Adrenal gland (tissue), 19 donors: ENCODE measurements at places on chromosomes 5 and 9. TPM values are rescaled to one million over a fixed set of nuclear protein-coding genes. Genes with fewer than 3 reads are reported as not detected.

- H3K4me3 ChIP-seq: no peak overlapping the region
- no peak for DNase-seq
- H3K36me3 ChIP-seq: no peaks in the 10 kb centered on the region
- no peak overlapping the region for H3K27ac ChIP-seq
- no peaks in the 10 kb centered on the region for H3K4me1 ChIP-seq
These were observed 10.6 kb upstream of the NDUFS4 start for GRCh38 chr5:53549792-53550191.

DNA sequence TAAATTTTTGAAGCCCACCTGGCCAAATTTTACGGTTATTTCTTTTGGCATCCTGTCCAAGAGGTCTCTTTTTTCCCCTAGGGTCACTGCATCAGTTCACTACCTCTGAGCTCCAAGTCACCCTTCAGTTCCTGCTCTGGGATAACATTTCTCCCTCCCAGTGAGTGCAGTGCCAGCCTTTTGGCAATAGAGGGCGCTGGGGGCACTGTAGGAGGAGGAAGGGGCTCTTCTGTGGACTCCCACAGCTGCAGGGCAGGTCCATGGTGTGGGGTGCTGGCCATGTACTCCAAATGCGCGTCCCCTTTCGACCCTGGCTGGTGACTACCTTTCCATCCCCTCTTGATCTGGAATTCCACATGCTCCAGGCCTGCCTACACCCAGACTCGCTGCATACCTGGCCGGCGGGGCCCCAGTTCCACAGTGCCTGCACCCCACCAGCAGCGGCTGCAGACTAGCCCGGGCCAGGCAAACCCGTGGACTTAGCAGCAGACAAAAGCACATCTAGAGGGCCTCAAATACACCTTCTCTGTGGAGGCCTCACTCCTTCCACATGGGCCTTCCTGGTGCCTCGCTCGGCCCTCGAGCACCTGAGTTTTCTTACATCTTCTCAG is 20.3 kb upstream of the NINJ1 start:
- no peaks in the 10 kb centered on the region for H3K4me1 ChIP-seq
- no peak overlapping the region for H3K4me3 ChIP-seq
- no peak for DNase-seq
- H3K36me3 ChIP-seq: no peaks in the 10 kb centered on the region

NRG2 gene
- 14.0 TPM for total RNA-seq

GRCh38 chr5:137113939-137114338 is 385.2 kb downstream of the SPOCK1 start:
- no peak for DNase-seq

- H3K36me3 ChIP-seq: no peaks in the 10 kb centered on the region
- DNase-seq: no peak
- H3K4me3 ChIP-seq: no peak overlapping the region
- H3K27me3 ChIP-seq: no peaks in the 10 kb centered on the region
- H3K27ac ChIP-seq: no peak overlapping the region
- H3K4me1 ChIP-seq: peaks cover 16% of the 10 kb centered on the region
These were observed 16.3 kb downstream of the PAM start for GRCh38 chr5:102771435-102771834.

GRCh38 chr5:74020503-74020902 is 394.5 kb downstream of the ARHGEF28 start:
- no peaks in the 10 kb centered on the region for H3K27me3 ChIP-seq
- H3K4me1 ChIP-seq: no peaks in the 10 kb centered on the region
- no peaks in the 10 kb centered on the region for H3K36me3 ChIP-seq
- no peak overlapping the region for H3K27ac ChIP-seq

BRD9 gene
- 28.9 TPM for total RNA-seq

- H3K27ac ChIP-seq: no peak overlapping the region
- no peaks in the 10 kb centered on the region for H3K36me3 ChIP-seq
- DNase-seq: no peak
- H3K4me3 ChIP-seq: no peak overlapping the region
- peaks cover 13% of the 10 kb centered on the region for H3K27me3 ChIP-seq
These were observed 21.8 kb upstream of the ANKRD18A start for GRCh38 chr9:38641985-38642864.

DNA sequence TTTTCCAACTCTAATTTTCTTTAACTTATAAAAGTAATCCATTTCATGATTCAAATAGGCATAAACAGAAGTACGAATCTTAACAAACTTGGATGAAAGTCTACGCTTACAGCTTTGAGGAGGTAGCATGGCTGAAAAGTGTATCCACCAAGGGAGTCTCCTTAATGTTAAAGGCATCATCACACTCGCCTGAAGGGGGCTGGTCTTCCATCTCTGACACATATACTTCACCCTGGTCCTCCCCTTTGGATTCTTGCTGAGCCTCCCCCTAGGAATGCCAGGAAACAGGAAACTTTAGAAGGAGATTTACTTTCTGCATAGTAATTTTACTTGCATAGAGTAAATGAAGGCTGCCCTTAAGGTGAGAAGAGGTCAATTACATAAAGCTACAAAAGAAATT is 10.3 kb upstream of the NME5 start:
- no peak for DNase-seq
- H3K27me3 ChIP-seq: no peaks in the 10 kb centered on the region
- H3K4me1 ChIP-seq: no peaks in the 10 kb centered on the region
- H3K4me3 ChIP-seq: no peak overlapping the region
- H3K27ac ChIP-seq: no peak overlapping the region

GRCh38 chr9:126614088-126614454 is 343 bp downstream of the LMX1B start:
- peaks cover 82% of the 10 kb centered on the region for H3K27me3 ChIP-seq
- H3K27ac ChIP-seq: no peak overlapping the region
- DNase-seq: no peak

ADRB2 gene
- total RNA-seq: 1.4 TPM

- H3K4me1 ChIP-seq: no peaks in the 10 kb centered on the region
- no peaks in the 10 kb centered on the region for H3K36me3 ChIP-seq
- H3K27me3 ChIP-seq: no peaks in the 10 kb centered on the region
- no peak for DNase-seq
- no peak overlapping the region for H3K27ac ChIP-seq
These were observed 77.0 kb downstream of the IRX2 start for GRCh38 chr5:2674456-2674855.

DNA sequence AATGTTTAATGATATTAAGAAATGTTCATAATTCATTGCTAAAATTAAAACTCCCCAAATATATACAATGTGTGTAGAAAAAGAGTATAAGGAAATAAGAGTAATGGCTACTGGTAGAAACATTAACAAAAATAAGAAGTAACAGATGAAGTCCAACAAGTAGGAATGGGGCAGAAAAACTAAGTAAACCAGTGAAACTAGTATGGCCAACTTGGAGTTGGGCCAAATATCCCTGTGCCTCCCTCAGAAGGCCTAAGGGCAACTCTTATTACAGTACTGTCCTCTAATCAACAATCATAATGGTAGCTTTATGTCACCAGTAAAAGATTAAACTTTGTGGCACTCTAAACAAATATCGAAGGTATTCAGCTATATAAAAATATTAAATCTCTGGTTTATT is 93.5 kb downstream of the SSBP2 start:
- H3K4me3 ChIP-seq: no peak overlapping the region
- H3K36me3 ChIP-seq: no peaks in the 10 kb centered on the region
- no peaks in the 10 kb centered on the region for H3K27me3 ChIP-seq
- no peaks in the 10 kb centered on the region for H3K4me1 ChIP-seq
- H3K27ac ChIP-seq: no peak overlapping the region

DNA sequence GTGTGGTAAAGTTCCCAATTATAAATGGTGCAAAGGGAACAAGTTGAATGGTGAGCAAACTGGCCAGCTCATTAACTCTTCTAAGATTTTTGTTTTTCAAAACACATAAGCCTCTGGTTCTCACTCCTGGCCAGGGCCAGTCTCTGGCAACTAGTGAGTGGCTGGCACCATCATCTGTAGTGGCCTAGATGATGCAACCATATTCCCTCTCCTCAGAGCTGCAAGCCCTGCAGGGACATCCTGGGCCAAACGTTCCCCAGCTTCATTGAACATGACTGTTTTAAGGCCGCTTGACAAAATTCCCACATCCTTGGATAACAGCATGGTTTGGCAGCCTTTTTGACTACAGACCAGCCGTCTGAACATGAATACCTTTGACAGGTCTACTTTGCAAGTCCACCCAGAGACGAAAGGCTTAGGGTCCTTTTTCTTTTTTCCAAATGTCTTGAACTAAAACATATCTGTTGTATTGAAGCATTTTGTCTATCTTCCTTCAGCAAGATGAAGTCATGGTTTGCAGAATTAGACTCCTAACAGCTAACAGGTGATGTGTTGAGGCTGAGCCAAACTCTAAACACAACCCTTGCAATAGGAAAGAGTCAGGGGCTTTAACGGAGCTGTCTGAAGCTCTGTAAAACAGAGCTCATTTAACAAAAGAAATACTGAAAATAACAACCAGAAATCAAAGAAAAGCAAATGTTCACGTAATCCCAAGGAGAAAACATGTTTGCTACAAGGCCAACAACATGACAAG is 23.8 kb downstream of the MACROH2A1 start:
- no peak overlapping the region for H3K27ac ChIP-seq
- no peaks in the 10 kb centered on the region for H3K27me3 ChIP-seq
- no peak for DNase-seq
- H3K36me3 ChIP-seq: no peaks in the 10 kb centered on the region
- no peak overlapping the region for H3K4me3 ChIP-seq

GRCh38 chr9:134419684-134420076 is 93.4 kb downstream of the RXRA start:
- peaks cover 31% of the 10 kb centered on the region for H3K4me1 ChIP-seq
- DNase-seq: no peak
- no peaks in the 10 kb centered on the region for H3K27me3 ChIP-seq

GRCh38 chr9:28518439-28518838 is 945.2 kb upstream of the C9orf72 start:
- no peaks in the 10 kb centered on the region for H3K27me3 ChIP-seq
- H3K4me3 ChIP-seq: no peak overlapping the region
- no peaks in the 10 kb centered on the region for H3K36me3 ChIP-seq
- H3K27ac ChIP-seq: no peak overlapping the region
